ENCODE measurements at places on chromosomes 5 and 9.

- DNase-seq: no peak
Measured at GRCh38 chr5:120913396-120913795, 449.3 kb downstream of the PRR16 start.

GRCh38 chr5:151695464-151695863 lies 8.7 kb upstream of the SPARC start:
- no peak for DNase-seq

DNA sequence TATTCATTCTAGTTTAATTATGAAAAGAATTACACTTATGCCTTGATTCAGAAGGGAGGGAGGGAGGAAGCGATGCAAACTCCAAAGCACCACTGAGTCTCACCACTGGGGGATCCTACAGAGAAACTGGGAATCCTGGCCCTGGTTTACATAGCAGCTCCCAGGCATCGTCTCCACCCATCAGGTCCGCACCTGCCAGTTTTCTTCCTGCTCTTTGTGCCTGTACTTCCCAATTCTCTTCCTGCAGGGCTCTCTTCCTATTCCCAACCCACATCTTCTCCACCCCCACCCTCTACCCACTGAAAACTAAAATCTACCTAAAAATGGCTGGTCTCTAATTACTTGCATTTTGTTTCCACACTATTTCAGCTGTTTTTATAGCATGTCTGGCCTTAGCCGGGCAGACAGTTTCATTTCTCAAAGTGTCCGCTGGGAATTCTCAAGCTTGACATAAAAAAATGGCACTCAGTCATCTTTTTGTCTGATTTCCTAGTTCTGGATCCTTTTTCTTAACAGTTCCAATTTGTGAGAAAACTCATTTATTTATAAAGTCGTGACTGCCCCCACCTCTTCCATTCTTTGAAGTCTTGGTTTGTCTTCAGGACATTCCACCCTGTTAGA lies 1.6 kb upstream of the TNIP1 start:
- peak; percentile 67 for DNase-seq

DNA sequence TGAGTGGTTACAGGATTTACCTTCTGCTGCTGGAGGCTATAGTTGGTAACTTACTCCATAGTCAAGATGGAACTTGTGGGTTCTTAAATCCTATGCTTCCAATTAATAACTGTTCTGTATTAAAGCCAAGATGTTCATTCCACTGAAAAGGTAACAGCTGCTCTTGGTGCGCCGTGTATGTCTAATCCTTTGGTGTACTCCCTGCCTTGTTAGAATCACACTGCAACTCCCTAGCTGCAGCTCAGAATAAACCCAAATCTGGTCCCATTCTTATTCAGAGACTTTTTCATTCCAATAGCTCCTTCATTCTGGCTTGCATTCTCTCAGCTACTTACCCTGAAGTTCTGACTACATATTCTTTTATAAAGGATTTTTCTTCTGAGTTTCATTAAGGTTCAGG lies 1355.5 kb downstream of the MAT2B start:
- DNase-seq: no peak

DNA sequence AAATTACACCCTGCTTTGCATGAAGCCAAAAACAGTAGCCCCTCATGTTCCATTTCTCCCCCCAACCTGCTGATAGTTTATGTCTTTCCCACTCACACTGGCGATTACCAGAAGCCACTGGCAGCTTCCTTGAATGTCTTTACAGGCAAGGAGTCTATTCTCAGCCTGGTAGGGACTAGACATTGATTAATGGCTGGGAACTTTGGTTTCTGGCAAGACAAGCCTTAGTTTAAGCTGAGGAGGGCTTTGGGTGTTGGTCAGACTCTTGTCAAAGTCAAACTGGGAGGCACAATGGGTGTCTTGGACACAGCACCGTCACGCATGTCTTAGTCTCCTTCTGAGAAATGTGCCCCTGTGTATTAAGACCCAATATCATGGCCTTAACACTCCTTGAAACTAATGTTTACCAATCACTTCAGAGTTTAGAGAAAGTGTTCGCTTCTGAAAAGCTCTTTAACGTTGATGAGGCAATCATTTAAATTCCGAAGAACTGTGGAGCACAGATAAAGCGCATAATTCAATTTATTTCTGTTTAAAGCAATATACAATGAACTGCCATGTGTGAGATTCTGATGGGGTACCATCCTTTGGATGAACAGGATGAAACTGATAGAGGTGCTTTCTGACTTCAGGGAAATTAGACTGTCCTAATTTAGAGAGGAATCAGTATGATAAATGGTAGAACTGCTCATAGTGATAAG lies 53.9 kb upstream of the CPEB4 start:
- no peak for DNase-seq

DNA sequence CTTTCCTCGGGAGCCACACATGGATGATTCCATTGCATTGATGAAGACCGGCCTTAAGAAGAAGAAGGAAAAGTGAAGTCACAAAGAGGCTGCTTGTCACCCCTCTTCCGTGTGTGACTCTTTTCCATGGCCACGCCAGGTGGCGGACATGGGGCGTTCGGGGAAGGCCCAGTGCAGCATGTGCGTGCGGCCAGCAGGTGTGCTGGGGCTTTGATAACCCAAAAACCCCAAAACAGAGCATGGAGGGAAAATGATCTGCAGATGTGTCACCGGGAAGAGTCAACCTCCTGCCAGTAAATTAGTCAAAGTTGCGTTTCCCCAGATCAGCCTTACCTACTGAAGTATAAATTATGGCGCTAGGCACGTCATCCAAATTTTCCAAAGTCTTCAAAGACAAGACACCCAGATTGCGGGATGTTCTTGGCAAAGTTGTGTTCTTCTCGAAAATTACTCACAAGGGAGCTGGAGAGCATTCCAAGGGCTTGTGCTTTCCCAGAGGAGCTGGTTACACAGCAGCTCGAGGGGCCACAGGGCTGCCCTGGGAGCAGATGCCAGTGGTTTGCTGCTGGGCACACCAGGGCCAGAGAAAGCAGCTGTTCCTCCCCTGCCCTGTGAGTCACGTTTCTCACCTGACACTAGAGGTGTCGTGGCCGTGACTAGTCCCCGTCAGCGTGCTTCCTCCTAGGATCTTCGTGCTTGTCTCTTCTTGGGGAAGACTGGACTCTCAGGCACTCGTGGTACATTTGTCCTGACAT lies 53.9 kb downstream of the IRX2 start:
- no peak for DNase-seq

GRCh38 chr5:125142458-125142857 lies 396.0 kb upstream of the ZNF608 start:
- no peak for DNase-seq

- peak; percentile 34 for DNase-seq
Measured at GRCh38 chr5:125311743-125312142, 565.3 kb upstream of the ZNF608 start.

- DNase-seq: no peak
Measured at GRCh38 chr9:28056466-28056865, 483.2 kb upstream of the C9orf72 start.

DNA sequence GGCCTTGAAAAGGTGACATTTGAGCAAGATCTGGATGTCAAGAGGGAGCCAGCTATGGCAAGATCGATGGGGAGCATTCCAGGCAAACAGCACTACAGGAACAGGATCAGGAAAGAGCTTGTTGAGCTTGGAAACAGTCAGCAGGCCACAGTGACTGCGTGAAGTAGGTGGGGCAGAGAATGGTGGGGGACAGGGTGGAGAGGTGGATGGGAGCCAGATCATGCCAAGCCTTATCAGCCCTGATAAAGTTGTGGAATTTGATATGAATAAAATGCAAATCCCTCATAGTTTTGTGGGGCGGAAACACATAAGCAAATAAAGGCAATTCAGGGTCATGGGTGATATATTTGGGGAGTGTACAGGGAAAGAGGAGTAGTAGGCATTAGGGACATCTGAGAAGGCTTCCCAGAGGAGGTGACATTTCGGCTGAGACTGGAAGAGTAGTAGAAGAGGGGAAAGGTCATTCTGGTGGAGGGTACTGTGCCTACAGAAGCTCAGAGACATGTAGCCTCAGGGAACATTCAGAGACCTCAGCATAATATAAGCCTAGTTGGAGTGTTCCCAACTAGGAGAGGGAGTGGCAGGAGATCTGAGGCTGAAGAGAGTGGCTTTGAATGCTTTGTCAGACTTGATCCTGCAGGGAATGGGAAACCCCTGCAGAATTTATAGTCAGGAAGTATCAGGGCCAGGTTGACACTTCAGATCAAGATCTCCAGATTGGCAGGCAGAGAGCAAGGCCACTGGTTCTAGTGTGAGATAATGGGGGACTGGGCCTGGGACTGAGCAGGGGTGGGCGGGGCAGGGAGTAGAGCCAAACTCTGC lies 9.7 kb upstream of the CYSTM1 start:
- peak; percentile 78 for DNase-seq

DNA sequence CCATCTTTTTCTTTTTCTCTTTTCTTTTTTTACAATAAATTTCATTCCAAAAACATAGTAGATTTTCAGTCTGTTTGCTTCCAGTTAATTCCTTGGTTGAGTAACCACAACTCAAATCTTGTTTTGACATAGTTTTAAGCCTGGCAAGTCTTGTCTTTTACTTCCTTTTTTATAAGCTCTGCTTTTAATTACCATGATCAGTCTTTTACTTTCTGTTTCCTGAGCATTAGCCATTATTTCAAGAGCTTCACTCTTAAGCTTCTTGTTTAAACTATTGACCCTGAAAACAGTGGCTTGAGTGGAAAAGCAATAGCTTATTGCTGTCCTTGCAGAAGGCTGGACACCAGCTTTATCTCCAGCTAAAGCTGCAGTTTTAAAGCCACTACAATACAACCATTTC lies 1363.3 kb downstream of the MAT2B start:
- DNase-seq: no peak

GRCh38 chr5:12357626-12358025 lies 453.4 kb upstream of the CTNND2 start:
- DNase-seq: no peak

GRCh38 chr5:152170350-152170749 lies 234.7 kb downstream of the NMUR2 start:
- DNase-seq: no peak

DNA sequence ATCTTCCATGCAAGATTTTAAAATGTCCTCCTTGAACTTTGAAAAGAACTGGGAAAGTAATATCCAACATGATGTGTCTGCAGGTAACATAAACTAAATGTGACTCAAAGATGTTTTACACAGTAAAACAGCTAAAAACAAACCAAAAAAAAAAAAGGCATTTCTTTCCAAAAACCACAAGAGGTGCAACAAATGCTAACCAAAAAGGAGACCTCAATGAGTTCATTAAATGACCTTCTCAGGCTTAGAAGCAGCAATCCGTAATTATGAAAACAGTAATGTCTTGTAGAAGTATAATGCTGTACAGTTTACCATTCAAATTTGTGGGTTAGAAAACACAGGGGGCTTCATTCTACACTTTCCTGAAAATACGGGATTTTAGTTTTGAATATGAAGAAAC lies 2.5 kb downstream of the RNF145 start:
- DNase-seq: no peak

DNA sequence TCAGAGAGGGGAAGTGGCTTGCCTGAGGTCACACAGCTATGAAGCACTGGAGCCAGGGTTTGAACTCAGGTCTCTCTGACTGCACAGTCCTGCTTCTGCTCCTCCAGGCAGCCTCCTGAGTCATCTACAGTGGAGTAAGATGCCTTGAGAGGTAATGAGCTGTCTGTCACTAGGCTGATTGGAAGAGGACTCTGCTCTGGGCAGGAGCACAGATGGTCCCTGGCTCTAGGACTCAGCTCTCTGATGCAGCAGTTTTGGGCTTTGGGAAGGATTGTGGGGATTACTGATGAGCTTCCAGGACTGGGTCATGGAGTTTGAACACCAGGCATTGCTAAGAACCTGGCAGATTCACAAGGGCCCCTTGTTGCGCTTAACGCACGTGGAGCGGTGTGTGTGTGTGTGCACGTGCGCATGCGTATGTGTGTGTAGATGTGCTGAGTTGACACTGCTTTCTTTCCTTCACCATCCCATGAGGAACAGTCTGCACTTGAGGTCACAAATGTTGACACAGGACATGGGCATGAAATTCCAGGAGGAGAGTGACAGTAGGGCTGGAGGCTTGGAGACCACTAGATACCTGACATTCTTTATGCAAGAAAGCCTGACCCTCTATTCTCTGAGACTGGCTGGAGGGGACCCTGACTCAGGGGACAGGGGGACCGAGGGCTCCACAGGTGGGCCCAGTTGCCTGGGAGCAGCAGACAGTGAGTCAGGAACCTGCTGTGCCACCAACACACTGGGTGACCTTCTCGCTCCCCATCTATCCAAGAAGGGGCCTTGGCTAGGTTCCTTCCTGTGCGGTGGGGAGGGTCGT lies 170.5 kb downstream of the RGS3 start:
- DNase-seq: no peak

GRCh38 chr5:17269201-17269600 lies 51.8 kb downstream of the BASP1 start:
- no peak for DNase-seq

GRCh38 chr9:99353408-99353807 lies 131.3 kb downstream of the SEC61B start:
- no peak for DNase-seq

DNA sequence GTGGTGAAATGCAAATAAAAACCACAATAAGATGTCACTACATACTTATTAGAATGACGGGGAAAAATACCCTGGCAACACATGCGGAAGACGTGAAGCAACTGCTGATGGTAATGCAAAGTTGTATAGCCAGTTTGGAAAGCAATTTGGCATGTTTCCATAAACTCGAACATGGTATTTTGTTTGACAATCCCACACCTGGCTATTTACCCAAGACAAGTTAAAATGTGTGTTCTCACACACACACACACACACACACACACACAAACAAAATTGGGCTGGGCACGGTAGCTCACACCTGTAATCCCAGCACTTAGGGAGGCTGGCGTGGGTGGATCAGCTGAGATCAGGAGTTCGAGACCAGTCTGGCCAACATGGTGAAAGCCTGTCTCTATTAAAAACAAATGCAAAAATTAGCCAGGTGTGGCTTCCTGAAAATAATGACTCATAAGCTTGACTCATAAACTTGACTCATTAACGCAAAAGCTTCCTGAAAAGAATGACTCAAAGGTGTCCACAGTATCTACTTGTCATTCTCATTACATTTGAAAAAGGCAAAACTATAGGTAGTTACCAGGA lies 456.5 kb downstream of the CDH18 start:
- peak; percentile 82 for DNase-seq

- no peak for DNase-seq
Measured at GRCh38 chr5:145778144-145778900, 56.8 kb downstream of the PRELID2 start.

GRCh38 chr5:174166231-174167079 lies 120.9 kb downstream of the NSG2 start:
- DNase-seq: no peak

- no peak for DNase-seq
Measured at GRCh38 chr9:107983181-107983603, 493.6 kb upstream of the KLF4 start.

- no peak for DNase-seq
Measured at GRCh38 chr9:36488389-36488756, 84.3 kb upstream of the MELK start.

- DNase-seq: no peak
Measured at GRCh38 chr9:91119679-91120078, 242.0 kb downstream of the AUH start.

DNA sequence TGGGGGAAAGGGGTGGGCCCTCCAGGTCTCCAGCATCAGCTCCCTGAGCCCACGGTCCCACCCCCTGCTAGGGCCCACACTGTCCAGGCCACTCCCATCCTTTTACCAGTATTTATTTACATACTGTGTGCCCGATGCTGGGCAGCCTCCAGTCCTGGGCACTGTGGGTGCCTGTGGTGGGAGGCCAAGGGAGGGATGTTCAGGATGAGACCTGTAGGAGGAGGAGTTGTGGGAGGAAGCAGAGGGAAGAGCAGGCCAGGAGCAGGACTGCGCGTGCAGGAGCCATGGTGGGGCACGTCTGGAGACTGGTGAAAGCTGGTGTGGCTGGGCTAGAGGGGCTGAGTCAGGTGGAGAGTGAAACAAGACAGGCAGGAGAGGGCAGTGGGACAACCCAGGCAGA lies 267.4 kb downstream of the HSPA4 start:
- DNase-seq: no peak

- DNase-seq: no peak
Measured at GRCh38 chr9:91832322-91832721, 117.7 kb downstream of the ROR2 start.
